Natural killer cell treated with Interleukin-12 subunit alpha and Interleukin-12 subunit beta and Interleukin-15 and Interleukin-18, amount 100 ng/mL, for 72 hours (primary cell): ENCODE measurements at places on chromosomes 3 and 15. TPM values are rescaled to one million over a fixed set of nuclear protein-coding genes. Genes with fewer than 3 reads are reported as not detected.

DNA sequence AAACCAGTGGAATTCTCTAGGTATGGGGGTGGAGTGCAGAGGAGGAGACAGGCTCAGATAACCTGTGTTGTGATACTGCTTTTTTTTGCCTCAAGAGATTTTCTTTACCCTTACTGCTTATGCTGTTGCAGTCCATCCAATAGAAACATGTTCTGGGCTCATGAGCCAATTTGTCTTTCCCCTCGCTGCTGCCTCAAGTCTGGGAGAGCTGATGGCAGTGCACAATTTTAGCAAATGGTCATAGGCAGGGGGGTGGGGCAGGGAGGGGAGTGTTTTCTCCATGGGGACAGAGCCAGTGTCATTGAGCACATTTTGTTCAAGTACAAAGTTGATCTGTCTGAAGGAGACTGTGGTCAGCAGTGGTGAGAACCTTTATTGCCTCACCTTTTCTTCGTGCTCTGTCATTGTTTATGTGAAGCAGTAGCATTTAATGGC lies 134.9 kb downstream of the MBNL1 start:
- DNase-seq, result no peak

The UBE2E2 gene
- total RNA-seq, result 6.4 TPM

GRCh38 chr3:50609763-50610085 lies 1.9 kb downstream of the CISH start:
- DNase-seq, result no peak

The AHSG gene
- not detected for total RNA-seq

- no peak for DNase-seq
Measured at GRCh38 chr3:61774279-61774890, 213.0 kb downstream of the PTPRG start.

DNA sequence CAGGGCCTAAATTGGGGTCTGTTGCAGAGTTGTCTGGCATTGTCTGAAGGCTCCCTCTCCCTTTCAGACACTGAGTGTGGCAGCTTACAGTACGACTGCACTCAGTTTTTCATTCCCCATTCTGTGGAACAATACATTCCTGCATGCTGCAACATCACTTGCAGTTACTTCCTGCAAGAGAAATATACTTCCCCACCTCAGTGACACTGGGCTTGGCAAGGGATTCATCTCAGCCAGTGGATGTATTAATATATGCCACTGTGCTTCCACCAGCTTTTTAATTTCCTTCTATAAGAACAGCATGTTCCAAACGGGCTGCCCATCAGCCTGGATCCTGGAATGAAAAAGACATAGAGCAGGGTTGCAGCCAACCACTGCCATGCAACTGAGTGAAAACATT lies 23.1 kb downstream of the B3GALNT1 start:
- DNase-seq, result no peak

DNA sequence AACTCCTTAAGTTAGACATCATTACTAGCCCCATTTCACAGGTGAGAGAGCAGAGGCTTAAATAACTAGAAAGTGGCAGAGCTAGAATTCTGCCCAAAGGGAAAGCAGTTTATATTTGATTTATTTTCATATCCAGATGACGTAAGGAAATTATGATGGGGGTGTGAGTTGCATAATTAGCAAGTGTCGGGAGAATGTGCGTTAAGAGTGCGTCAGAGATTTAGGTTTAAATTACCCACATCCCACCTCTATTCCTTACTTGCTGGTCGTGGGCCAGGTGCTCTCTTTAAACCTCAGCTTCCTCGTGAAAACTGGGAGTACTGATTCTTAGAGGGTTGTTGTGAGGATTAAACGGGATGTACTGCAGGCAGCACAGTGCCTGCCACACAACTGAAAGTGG lies 32.3 kb downstream of the FSTL1 start:
- no peak for DNase-seq

The FBXO40 gene
- total RNA-seq, result not detected

The LHFPL4 gene
- not detected for total RNA-seq

DNA sequence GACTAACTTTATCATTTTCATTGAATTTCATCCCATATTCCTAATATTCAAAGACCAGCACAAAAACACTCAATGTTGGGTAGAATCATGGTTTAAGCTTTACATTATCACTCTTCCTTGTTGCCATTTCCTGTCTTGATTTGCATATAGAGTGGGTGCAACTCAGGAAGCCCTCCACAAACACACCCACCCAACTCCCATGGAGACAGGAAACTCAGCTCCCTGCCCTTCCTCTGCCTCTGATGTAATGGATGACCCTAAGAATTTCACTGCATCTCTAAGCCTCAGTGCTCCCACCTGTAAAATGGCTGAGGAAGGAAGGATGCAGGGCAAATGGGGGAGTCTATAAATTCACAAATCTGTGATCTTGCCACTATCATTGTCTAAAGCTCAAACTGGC lies 98.1 kb upstream of the BFSP2 start:
- DNase-seq, result no peak

The SPESP1 gene
- total RNA-seq, result not detected

The CAPN3 gene
- total RNA-seq, result 2.0 TPM

The B2M gene
- total RNA-seq, result 2,989 TPM

DNA sequence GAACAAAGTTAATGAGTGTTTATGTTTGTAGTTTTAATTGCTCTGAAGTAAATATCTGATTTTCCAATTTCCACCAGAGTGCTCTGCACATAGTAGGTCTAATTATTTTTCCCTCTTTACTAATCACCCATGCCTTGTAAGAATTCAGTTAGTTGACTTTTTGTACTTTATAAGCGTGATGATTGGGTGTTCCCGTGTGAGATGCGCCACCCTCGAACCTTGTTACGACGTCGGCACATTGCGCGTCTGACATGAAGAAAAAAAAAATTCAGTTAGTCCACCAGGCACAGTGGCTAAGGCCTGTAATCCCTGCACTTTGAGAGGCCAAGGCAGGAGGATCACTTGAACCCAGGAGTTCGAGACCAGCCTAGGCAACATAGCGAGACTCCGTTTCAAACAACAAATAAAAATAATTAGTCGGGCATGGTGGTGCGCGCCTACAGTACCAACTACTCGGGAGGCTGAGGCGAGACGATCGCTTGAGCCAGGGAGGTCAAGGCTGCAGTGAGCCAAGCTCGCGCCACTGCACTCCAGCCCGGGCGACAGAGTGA lies 507 bp upstream of the VHL start:
- no peak for DNase-seq

DNA sequence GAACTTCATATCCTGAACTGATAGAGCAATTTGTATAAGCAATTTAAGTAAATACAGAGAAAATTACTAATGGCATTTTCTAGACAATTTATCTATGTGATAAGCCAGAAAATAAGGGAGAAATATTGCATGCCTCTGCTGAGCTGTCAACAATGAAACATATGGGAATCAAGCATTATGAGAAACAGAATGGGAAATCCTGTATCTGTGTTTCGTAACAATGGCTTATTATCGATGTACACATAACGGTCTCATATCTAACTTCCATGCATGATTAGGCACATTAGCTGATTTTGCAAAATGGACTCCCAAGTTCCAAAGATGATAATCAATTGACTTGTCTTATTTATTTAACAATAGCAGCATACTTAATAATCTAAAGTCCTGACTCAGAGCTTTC lies 30.4 kb upstream of the KCNMB2 start:
- DNase-seq, result no peak

- DNase-seq, result no peak
Measured at GRCh38 chr3:134823679-134824078, 28.6 kb downstream of the EPHB1 start.

The ARNT2 gene
- total RNA-seq, result not detected

DNA sequence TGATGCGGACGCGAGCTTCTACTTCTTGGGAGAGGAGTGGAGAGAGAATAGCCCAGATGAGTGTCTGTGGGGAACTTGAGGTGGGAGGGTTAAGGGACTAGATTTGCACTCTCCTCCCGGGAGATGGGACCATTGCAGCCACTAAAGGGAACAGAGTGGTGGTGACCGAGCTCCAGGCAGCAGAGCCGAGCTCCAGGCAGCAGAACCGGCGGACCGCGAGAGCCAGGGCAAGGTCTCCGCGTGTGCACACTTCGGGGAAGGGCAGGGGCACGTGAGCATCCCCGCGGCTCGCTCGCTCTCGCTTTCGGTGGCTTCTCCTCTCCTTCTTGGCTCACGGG lies 1.1 kb downstream of the IGDCC3 start:
- DNase-seq, result no peak

DNA sequence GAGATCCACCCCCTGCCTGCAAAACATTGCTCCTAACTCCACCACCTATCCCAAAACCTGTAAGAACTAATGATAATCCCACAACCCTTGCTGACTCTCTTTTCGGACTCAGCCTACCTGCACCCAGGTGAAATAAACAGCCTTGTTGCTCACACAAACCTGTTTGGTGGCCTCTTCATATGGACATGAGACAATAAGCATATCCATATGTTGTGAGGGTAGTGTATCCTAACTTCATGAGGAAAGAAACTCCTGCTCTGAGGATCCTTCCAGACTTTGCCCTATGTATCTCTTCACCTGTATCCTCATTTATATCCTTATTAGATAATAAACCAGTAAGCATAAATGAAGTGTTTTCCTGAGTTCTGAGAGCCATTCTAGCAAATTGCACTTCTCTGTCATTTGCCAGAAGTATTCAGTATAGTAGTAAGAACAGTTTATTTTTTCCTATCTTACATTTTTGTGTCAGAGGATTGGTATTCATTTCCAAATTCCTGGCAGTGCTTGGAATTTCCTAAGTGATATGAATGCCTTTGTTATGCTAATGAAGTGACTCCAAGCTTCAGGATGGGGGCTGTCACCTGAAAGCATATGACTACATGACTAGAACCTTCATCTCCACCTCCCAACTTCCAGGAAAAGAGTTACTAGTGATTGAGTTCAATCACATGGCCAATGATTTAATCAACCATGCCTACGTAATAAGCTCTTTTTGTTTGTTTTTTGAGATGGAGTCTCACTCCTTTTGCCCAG lies 30.2 kb downstream of the TTBK2 start:
- no peak for DNase-seq

DNA sequence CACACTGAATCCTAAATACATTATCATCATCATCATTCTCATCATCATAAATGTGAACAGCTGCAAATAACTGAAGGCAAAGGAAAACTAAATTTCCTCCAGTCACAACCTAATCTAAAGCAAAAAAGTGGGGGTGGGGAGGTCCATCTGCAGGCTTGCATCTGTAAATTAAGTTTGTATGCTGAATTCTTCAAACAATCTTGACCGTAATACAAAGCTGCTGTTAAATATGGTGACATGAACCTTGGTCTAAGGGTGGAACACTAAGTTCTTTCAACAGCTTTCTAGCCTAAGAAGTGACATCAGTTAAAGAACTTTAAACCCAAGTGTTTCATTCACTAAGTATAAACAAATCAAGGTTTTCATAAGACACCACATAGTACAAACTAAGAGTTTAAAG lies 4.3 kb downstream of the LRRFIP2 start:
- DNase-seq, result no peak

DNA sequence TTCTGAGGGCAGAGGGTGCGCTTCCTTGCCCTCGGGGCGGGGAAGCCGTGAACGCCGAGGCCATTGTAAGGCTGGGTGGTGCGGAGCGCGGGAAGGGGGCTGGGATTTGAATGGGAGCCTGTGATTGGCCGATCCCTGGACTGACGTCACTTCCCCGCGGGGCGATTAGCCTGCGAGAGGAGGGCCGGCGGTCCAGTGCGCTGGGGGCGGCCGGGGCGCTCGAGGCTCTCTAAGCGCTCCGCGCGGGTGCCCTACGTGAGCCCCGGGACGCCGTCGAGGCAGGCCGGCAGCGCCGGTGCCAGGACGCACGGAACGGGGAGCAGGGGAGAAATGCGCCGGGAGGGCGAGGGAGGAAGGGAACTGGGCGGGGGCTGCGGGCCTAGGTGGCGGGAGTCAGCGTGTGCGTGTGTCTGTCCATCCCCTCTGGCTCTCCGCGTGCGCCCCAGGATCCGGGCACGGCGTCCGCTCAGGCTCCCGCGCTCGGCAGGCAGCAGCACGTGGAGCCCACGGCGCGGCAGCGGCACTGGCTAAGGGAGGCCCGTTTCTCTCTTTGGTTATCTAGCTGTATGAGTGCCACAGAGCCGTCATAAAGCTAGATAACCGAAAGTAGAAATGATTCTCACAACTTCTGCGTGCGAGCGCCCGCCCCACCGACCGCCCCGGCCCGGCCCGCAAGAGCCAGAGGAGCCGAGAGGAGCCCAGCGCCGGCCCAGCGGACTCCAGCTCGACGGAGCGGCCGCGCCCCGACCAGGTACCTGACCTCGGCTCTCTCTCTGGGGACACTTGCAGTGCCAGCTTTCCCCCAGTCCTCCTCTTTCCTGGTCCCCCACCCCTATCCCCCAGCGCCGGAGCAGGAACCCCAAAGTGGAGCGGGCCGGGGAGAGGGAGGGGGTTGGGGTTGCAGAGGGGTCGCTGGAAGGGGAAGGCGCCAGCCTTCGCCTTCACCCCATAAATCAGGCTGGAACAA lies 33.1 kb upstream of the POLG start:
- no peak for DNase-seq

GRCh38 chr3:151404316-151404715 lies 19.8 kb upstream of the P2RY12 start:
- DNase-seq, result no peak

- DNase-seq, result no peak
Measured at GRCh38 chr3:70400194-70400593, 87.8 kb upstream of the MDFIC2 start.

DNA sequence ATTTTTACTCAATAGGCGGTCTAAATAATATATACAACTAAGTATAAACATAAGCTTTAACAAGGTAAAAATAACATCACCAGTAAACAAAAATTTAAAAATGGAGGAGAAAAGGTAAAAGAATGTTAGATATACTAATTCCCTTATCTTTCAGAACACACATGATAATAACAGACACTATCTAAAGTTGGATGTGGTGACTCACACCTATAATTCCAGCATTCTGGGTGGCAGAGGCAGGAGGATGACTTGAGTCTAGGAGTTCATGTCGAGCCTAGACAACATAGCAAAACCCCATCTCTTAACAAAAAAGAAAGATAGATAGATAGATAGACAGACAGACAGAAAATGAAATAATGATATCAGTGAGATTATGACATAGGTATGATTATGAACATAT lies 85.1 kb downstream of the STAG1 start:
- no peak for DNase-seq

DNA sequence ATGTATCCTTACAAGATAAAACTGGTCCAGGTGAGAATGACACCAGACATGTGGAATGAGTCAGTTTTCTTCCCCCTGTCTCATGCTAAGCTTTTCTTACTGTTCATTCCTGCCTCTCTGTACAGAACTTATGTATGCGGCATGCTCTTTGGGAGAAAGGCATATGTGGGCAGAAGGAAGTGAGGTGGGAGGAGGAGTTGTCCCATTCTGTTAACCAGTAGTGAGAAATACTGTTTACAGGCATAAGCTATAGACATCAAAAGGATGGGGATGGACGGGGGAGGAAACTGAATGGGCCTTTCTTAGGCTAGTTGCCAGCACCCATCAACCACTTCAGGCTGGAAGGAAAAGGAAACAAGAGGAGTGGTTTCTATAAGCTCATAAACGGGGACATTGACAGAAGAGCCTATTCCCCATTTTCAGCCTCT lies 143.6 kb upstream of the BHLHE40 start:
- no peak for DNase-seq
